SHP77 (cell line): ENCODE measurements at places on chromosomes 7 and 10.

GRCh38 chr7:157630301-157630853 lies 293.6 kb downstream of the DNAJB6 start:
- DNase-seq, result no peak

GRCh38 chr10:56319386-56319785 lies 41.7 kb downstream of the ZWINT start:
- no peak for DNase-seq

DNA sequence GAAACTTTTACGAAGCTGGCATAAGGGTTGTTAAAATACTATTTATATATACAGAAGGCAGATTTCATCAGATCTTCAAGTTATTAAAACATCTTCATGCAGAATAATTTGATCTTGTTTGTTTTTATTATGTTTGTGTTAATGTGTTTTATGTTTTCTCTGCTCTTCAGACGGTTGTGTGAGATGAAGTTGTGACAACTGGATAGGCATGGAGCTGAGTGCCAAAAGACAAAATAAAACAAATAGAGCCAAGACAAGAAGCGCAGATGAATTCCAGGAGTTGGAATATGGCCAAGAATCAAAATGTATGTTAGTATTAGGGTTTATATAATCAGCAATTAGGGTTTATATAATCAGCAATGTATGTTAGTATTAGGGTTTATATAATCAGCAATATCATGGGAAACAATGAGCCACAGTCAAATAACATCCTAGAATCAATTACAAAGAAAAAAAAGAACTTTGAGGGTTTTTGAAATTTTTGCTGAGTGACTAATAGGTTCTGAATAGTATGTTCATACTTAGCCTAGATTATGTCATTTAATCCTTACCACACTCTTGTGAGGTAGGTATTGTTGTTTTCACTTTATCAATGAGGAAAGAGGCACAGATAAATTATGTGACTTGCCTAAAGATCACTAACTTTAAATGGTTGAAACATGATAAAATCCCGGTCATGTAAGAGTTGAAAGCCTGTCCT lies 488.0 kb upstream of the STEAP1 start:
- no peak for DNase-seq

- DNase-seq, result no peak
These were observed 139.0 kb downstream of the HERPUD2 start for GRCh38 chr7:35555934-35556333.

DNA sequence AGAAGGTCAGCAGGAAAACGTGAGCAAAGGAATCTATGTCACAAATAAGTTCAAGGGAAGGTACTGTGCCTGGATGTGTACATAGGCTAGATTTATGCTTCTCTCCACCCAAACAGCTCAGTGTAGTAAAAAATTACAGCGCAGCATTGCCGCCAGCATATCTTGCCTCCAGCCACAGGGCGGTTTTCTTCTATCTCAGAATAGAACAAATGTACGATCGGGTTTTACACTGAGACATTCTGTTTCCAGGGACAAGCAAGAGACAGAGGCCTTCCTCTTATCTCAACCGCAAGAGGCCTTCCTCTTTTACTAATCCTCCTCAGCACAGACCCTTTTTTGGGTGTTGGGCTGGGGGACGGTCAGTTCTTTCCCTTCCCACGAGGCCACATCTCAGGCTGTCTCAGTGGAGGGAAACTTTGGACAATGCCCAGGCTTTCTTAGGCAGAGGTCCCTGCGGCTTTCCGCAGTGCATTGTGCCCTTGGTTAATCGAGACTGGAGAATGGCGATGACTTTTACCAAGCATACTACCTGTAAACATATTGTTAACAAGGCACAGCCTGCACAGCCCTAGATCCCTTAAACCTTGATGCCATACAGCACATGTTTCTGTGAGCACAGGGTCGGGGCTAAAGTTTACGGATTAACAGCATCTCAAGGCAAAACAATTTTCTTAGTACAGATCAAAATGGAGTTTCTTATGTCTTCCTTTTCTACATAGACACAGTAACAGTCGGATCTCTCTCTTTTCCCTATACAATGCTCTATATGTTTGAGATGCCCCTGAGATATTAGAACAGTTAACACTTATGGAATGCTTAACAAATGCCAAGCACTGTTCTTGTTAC lies 11.6 kb upstream of the ABHD11 start:
- DNase-seq, result no peak

- DNase-seq, result no peak
These were observed 246.9 kb downstream of the NSUN6 start for GRCh38 chr10:18404530-18404929.

DNA sequence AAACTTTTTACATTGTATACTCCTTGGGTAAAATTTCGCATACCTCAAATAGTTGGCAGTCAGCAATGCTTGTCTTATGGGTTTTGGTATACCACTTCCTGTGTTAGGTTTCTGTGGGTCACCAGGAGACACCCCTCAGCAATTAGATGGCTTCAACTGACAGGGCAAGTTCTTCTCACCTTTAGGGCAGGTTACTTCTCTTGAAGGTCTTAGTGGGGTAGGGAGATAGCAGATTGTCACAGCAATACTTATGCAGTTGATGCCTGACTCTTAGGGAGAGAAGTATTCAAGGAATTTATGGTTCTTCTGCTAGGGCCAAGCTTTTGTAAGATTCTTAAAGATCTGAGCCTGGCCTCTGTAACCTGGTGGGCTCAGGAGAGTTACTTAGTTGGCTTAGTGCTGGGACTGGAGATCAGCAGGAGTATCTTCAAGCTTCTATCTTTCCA lies 42.9 kb downstream of the MKLN1 start:
- no peak for DNase-seq

GRCh38 chr7:126838194-126838593 lies 414.5 kb downstream of the GRM8 start:
- DNase-seq, result no peak

- DNase-seq, result no peak
These were observed 207.9 kb downstream of the PHF14 start for GRCh38 chr7:11181590-11181989.

DNA sequence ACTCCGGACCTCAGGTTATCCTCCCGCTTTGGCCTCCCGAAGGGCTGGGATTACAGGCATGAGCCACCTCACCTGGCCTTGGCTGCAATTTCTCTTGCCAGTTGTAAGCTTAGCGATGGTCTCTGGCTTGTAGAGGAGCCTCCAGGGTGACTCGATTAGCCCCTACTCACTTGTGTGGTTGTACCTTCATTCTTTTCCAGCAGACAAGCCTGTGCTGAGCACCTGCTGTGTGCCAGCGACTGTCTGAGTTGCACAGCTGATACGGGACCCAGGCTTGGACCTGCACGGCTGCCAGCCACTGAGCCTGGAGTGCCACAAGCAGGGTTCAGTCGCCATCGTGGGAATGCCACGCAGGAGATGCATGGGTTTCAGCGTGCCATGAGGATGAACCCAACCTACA lies 42.0 kb upstream of the DNAJB6 start:
- no peak for DNase-seq

DNA sequence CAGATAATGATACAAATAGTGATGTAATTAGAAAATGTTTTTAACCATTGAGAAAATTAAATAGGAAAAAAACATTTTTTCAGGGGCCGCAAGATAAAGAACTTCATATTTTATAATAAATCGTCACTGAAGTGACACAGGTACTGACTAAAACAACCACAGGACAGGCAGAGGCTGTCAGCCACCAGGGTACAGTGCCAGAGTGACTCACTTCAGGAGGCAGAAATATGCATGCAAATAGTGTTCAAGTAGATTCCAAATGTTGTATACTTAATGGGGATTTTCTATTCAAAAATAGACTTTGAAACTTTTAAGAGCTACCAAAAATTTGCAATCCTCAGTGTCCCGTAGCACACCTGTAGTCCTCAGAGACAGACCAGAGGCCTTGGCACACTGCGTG lies 68.6 kb downstream of the FRMPD2 start:
- no peak for DNase-seq

DNA sequence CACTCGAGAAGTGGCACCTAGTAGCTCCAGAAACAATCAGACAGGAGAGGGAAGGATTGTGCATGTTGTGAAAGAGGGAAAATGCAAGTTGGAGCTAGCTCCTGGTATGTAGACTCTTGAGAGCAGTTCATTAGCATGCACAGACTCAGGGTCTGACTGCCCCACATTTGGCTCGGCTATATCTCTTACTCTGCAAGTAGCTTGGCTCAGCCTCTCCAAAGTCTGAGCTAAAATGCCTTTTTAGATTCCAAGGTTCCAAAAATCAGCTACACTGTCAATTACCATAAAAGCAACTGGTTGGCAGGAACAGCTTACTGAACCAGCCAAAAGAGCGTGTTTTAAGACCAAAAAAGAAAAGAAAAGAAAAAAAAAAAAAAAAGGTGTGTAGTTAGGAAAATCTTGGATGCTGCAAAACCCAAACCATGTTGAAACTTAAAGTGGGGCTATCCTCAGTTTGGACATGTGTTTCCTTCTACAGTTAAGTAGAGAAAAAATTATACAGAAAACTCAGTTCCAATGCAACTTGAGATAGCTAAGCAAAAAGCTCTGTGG lies 65.5 kb downstream of the MKX start:
- no peak for DNase-seq

DNA sequence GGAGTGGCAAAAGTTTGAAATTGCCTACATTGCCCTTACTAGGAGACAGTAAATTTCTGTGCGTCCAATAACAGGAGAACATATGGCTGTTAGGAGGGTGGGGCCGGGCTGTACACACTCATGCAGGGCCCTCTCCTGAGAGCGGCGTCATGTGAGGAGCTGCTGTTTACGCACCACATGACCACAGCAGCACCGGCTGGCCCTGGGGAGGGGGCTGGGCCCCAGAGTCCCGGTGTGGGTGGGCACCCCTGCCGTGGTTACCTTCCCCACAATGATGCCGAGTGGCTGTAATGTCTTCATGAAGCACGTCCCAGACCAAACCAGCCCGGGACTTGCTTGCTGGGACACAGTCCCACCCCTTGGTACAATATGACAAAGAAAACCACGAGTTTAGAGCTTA lies 308.7 kb downstream of the DNAJB6 start:
- DNase-seq, result no peak

DNA sequence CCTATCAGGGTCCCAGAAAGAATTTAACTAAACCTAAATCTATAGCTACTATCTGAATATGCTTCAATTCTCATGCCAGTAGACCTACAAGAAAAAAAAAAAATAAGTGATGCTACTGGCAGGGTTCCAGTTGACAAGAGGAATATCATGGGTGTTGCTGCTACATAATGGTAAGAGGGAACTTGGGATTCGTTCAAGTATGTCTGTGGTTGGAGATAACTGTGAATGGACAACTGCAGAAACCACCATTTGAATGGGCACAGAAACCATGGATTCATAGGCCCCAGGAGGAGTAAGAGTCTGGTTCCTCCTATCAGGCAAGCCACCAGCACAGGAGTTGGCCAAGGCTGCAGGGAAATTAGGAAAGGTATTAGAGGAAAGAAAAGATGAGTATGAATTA lies 287.6 kb upstream of the HGF start:
- DNase-seq, result no peak

GRCh38 chr10:131775433-131775832 lies 125.4 kb upstream of the PPP2R2D start:
- no peak for DNase-seq

DNA sequence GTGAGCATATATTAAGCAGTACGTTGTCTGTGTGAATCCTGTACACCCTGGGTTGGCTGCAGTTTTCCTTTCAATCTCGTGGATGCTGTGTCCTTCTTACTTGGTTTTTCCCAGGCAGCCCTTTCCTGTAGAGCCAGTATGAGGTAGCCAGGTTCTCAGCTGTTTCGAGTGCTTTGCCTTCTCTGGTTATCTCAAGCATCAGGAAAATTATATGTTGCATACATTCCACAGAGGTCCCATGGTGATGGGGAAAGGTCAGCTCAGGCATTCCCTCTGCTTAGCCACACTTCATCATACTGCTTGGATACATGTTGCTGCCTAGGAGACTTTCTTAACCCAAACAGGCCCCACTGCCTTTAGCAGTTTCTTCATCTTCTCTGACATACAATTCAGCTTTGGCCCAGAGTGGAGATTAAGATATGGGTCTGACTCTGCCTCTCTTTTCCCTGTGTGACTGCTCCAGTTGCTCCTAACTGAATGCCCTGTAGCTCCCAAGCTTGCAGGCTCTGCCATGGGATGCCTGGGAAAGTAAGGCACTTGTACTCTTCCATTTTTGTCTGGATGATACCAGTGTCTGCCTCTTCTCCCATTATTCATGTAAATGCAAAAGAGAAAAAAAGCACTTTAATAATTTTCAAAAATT lies 11.3 kb downstream of the GNAI1 start:
- no peak for DNase-seq

GRCh38 chr7:154965014-154965413 lies 37.9 kb downstream of the PAXIP1 start:
- no peak for DNase-seq

DNA sequence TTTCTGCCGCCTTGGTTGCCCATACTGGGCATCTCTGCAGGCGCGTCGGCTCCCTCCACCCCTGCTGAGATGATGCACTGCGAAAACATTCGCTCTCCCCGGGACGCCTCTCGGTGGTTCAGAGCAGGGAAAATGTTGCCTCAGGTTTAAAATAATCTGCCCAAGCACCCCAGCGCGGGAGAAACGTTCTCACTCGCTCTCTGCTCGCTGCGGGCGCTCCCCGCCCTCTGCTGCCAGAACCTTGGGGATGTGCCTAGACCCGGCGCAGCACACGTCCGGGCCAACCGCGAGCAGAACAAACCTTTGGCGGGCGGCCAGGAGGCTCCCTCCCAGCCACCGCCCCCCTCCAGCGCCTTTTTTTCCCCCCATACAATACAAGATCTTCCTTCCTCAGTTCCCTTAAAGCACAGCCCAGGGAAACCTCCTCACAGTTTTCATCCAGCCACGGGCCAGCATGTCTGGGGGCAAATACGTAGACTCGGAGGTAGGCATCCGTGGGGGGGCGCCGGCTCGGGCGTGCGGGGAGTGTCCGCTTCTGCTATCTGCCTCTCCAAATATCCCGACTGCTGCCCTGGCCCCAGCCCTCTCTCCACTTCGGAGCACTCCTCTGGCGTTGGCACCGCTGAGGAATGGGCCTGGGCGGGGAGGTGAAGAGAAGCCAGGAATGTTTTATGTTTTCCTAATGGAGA lies at the start of gene CAV1:
TSS of gene CAV1 (plus strand) at position 428 of the 689 bp plus-strand sequence. CDS start at position 455, 27 bp downstream.
- no peak for DNase-seq
